ENCODE measurements at places on chromosomes 7 and 10. TPM values are rescaled to one million over a fixed set of nuclear protein-coding genes. Genes with fewer than 3 reads are reported as not detected.

GRCh38 chr7:154868921-154869320 is 134.0 kb downstream of the PAXIP1 start:
- ATAC-seq, result no peak

DENND11 gene
- total RNA-seq, result 19.5 TPM

ZSCAN21 gene
- 3.7 TPM for total RNA-seq

GRCh38 chr10:6743291-6743849 is 163.3 kb upstream of the PRKCQ start:
- no peak for ATAC-seq

VWA2 gene
- total RNA-seq, result not detected

DNA sequence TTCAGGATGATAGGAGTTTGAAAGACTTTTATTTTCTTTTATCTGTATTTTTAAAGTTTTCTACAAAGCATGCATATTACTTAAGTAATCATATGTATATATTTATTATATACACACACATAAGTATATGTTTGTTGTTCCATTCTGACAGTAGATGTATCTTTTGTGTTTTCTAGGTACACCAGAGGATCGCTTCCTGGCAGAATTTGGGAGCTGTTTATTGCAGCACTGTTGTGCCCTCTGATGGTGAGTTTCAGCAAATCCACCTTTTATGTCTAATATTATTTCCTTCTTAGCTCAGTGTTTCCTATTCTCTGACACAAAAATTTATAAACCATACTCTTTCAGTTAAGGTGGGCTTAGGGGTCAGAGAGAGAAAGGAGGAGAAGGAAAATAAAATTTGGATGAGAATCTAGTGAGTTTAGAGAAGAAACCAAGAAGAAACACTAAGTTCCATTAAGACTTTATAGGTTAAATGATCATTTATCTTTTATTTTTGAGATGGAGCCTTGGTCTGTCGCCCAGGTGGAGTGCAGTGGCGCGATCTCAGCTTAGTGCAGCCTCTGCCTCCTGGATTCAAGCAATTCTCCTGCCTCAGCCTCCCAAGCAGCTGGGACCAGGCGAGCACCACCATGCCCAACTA is 59.2 kb upstream of the OIT3 start:
- peak; percentile 51 for ATAC-seq

GNGT1 gene
- total RNA-seq, result not detected

- no peak for ATAC-seq
These were observed 350.9 kb downstream of the ANKRD30A start for GRCh38 chr10:37476285-37476684.

GRCh38 chr10:118638680-118639079 is 43.2 kb upstream of the PRLHR start:
- no peak for ATAC-seq

- ATAC-seq, result no peak
These were observed at the start of gene ADIRF for GRCh38 chr10:86968271-86968993. Gene ADIRF, plus strand, starts transcription at chr10:86968482. Its CDS starts 63 bp downstream, at chr10:86968545.

DNA sequence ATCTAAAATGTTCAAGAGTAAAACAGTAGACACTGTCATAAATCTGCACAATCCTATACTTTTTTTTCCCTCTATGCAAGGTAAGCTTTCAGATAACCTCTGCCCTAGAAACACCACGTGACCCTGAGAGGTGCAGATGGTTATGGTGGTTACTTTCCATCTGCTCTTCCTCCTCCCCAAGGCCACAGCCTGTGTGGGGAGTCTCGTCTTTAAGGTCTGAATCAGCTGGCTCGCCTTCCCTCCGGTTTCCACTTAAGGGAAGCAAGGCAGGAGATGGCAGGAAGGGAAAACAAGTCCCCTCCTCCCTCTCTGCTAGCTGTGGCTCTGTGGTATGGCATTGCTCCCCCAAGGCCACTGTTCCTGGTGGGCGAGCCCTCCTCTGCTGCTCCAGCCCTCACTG is 181.8 kb downstream of the GLI3 start:
- no peak for ATAC-seq

DNA sequence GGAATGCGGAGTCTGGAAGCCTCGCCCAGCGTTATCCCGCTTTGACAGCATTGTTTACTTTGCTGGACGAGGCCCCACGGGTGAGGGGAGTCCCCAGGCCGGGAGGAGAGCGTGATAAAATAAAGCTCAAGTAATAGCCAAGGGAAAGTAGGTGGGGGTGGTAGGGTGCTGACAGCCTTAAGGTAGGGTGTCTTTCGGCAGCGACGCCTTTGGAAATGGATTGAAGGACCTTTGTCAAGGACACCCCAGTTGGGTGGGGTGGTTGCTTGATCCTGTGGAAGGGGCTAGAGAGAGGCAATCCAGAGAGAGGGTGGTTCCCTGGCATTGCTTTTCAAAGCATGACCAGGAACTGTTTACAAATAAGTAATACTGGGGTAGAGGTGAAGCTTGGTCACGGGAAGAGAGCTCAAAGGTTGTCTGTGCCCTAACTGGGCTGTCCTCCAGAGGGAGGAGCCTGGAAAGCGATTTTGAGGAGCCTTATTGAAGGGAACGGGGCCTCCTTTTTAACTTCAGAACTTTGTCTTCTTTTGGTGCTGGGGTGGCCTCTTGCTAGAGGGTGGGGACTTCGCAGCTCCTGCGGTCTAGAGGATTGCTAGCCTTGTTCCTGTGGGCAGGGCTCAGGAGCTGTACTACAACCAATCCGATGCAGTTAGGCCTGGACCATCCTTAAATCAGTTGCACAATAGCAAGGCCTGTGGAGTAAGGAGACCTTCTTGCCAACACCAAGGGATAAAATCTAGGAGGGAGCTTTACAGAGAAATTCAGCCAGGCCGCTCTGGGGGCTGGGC is 1.3 kb downstream of the EIF4EBP2 start:
- ATAC-seq, result peak; percentile 38

- no peak for ATAC-seq
These were observed 37.5 kb downstream of the HK1 start for GRCh38 chr10:69315610-69316312.

RSU1 gene
- total RNA-seq, result 56.1 TPM

DNA sequence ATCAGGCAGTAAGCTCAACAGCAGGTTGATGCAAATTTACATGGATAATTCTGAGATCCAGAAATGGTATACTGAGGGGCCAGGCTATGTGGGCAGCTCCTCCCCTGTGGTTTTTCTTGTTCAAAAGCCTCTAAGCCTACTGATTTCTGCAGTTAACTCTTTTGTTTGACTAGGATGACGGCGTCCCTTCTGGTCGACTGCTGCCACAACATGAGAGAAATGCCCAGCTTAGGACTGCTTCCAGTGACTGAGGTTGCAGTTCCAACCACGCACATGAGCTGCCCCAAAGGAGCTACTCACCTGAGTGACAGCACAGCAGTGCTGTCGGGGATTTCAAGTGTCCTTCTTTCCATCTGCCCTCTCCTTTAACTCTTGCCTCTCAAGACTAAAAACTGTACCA is 973.0 kb upstream of the GHITM start:
- no peak for ATAC-seq

ELN gene
- total RNA-seq, result not detected

- ATAC-seq, result no peak
These were observed 42.9 kb upstream of the SYPL1 start for GRCh38 chr7:106155027-106155426.

FFAR4 gene
- total RNA-seq, result not detected

GRCh38 chr10:13684252-13684791 is 97.6 kb downstream of the PRPF18 start:
- ATAC-seq, result no peak

DNA sequence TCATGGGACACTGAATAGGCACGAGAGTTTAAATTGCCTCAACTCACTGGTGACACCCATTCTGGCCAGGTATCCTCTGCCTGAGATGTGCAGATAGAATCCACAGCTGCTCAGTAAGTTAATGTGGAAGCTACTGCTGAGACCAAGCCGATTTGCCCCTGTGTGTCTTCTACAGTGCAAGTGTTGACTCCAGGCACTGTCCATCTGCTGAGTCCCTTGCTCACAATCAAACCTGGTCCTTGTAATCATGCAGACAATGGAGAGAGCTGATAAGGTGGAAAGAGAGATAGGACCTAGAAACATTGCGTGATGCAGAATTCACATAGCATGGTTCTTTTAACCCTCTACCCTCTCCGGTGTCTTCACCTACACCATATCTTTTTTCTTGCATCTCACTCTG is 101.4 kb downstream of the ITGB8 start:
- no peak for ATAC-seq

GRCh38 chr7:794671-795329 is 37.5 kb upstream of the SUN1 start:
- ATAC-seq, result no peak

AFAP1L2 gene
- 1.1 TPM for total RNA-seq

- ATAC-seq, result no peak
These were observed 2.7 kb upstream of the ST8SIA6 start for GRCh38 chr10:17457083-17457482.

GRCh38 chr7:102444961-102445673 is 11.7 kb downstream of the ORAI2 start:
- no peak for ATAC-seq

DNA sequence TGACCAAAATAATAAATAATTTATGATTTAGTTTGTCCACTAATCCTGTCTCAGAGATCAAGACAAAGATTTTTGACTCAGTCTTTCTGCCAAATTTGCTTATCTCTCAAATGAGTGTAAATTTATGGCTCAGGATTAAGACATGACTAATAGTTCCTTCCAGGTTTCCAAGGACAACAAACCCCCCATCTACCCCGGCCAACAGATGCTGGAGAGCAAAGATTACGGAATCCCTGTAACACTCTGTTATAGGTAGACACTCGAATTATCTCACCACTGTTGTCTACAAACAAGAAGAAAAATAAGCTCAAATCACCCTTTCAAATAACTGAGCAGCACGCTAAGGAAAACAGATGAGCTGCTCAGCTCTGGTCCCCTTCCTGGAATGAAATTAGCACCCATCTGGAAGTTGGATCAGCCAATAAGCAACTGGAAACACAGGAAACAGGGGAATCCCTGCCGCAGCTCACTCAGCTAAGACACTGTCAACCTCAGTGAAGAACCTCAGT is 56.8 kb upstream of the SVIL start:
- no peak for ATAC-seq

GPR15LG gene
- total RNA-seq, result not detected

COL1A2 gene
- total RNA-seq, result not detected

DNA sequence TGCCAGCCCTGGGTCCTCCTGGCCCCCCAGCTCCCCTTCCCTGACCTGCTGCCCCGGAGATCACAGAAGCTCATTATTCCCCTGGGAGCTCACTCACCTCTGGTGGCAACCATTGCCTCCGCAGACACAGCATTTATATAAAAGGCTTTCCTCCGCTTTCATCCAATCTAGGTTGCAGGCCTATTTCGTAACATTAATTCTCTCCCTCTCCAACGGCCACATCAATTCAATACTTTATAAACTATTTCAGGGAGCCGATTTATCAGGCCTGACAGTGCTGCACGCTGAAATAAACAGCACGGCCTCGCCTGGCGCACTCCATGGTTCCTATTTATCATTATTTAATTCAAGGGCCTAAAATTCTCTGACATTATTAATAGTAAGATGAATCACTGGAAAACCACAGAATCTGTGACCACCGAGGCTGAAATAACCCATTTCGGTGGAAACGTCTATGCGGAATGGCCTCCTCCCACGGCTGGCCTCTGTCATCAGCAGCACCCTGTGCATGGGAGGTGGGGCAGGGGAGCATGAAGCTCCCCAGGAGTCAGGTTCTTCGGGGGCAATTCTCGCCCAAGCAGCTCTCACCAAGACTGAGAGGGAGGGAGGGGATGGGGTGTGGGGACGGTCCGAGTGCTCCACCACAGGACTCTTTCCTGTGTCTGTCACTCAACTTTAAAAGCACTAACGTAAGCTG is 249.3 kb upstream of the PFKP start:
- ATAC-seq, result no peak

DNA sequence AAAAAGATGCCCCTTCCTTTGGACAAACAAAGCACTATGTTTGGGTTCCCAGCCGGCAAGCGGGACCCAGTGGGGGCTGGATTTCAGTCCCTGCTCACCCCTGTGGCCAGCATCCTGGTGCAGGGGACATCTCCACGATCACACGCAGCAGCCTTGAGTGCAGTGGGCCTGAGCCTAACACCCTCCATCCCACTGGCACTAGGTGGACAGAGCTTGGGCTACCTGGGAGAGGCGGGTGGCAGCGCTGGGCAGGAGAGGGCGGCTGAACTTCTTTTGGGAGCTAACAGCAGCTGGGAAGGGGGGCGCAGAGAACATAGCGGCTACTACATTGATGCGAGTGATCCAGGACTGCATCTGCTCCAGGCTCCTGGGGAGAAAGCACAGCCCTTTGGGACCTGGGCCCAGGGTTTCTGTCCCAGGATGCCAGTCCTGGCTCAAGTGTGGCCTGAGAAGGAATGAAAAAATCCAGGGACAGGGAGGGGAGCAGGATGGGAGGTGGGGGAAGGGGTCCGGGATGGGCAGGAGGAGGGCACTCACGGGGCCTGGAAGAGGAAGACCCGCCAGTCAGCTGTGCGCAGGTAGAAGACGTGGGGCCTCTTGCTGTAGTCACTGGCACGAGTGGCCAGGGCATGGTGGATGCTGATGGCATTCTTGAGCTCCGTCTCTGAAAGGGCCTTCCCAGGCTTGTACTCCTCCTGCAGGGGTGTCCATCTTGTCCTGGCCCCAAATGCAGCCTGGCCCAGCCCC is 9.0 kb downstream of the NFKB2 start:
- no peak for ATAC-seq

- no peak for ATAC-seq
These were observed 169.5 kb downstream of the SNX13 start for GRCh38 chr7:17770710-17771375.

FBXO24 gene
- total RNA-seq, result 1.5 TPM

DNA sequence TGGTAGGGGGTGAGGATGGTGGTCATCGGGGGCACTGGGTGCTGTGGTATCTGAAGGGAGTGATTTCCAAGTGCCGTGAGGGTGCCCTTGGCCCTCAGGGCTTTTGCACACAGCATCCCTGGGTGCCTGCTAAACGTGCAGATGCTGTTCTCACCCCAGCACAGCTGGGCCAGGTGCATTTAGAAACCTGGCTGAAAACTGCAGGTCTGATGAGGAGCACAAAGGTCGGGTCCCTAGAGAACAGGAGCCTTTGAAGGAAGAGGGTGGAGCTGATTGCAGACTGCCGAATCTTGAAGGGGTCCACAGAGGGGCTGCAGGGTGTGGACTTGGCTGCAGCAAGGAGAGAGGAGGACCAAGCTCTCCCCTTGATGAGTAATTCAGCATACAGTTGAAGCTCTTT is 32.0 kb downstream of the ZMIZ1 start:
- ATAC-seq, result no peak

- no peak for ATAC-seq
These were observed 72.6 kb downstream of the PARD3 start for GRCh38 chr10:34742456-34742855.

- no peak for ATAC-seq
These were observed 74.0 kb downstream of the ARID5B start for GRCh38 chr10:61975391-61975932.

AKR1C8 gene
- 0.26 TPM for total RNA-seq

- ATAC-seq, result no peak
These were observed 13.4 kb upstream of the ERCC6 start for GRCh38 chr10:49552277-49552676.

GLCCI1 gene
- 22.3 TPM for total RNA-seq

GRCh38 chr10:96560966-96561887 is 25.6 kb downstream of the TM9SF3 start:
- no peak for ATAC-seq

- no peak for ATAC-seq
These were observed 40.2 kb upstream of the GPAM start for GRCh38 chr10:112223725-112224124.

NPFFR1 gene
- total RNA-seq, result not detected

PARD3 gene
- 0.13 TPM for total RNA-seq
